Esophagus squamous epithelium (tissue), 5 donors: ENCODE measurements at places on chromosomes 16 and 17. TPM values are rescaled to one million over a fixed set of nuclear protein-coding genes. Genes with fewer than 3 reads are reported as not detected.

PRKCB gene
- 2.8 TPM for total RNA-seq

DNA sequence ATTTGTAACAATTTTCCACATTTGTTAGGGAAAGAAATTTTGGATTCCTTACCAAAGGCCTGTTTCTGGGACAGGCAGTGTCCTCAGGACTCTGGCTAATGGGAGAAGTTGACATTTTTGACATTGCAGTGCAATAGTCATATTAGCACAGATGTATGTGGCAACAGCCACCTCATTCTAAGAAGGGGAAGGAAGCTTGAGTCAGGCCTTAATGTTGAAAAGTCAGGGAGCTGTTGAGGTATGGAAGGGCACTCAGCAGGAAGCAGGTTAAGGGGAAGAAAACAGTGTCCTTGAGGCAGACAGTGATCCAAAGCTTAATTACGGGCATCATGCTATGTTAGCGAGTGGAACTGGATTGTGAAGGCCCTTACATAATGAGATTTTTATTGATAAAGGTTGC, 20.9 kb downstream of the AKTIP start:
- no peak for DNase-seq

DNA sequence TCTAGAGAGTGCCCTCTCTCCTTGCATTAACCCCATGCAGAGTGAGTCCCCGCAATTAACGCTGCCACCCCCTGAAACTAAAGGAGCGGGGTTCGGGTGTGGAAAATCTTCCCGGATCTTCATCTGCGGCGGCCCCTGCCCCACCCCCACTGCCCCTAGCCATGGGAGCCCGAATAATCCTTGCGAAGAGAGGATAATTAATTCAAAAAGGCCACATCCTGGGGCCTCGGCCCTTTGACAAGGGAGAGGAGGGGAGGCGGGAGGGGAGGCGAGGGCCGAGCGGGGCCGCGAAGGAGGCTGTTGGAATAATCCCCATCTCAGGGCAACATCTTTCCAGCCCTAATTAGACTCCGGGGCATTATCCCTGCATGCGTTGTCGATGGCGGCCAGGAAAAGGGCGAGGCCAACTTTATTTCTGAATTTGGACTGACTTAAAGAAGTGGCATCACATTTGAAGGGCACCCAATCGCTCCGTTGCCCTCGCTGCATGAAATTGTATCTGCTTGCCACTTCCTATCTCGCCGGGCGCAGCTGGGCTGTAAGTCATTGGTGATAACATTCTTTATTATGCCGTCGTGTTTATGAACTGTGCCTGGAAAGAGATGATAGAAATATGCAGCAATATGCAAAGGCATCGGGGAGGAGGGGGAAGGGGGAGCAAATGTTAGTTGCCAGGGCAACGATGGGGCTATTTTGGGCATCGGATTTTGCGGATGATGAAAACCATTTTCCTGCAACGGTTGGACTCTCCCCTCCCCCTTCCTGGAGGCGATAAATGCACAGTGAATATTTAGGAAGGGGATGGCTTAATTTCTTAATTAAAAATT, 387.1 kb upstream of the TNRC6C start:
- no peak for DNase-seq

NPIPA5 gene
- 1.8 TPM for total RNA-seq

DNA sequence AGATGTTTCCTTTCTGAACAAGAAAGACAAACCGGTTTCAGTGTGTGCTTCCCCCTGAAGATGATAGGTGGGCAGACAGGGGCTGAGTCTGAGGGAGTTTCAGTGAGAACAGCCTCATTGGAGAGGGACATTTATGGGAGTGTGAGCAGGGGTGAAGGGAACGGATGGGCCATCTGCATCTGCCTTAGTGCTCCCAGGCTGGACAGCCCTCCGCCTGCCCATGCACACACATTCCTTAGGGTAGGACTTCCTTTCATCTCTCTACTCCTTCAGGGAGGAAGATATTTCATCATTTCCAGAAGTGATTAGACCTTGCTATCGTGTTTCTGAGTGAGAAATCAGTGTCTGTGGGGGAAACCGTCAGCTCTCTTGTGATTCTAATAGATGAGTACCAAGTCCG, 3.8 kb downstream of the SHISA6 start:
- DNase-seq, result no peak

GRCh38 chr17:40949418-40949817, 12.0 kb upstream of the KRT23 start:
- DNase-seq, result no peak
